ENCODE measurements at places on chromosomes 7 and 10. TPM values are rescaled to one million over a fixed set of nuclear protein-coding genes. Genes with fewer than 3 reads are reported as not detected.
A peak's percentile ranks its signal among the peaks of the same experiment; 100 is the strongest.

GRCh38 chr7:150945171-150945852 lies 32.8 kb downstream of the KCNH2 start:
- no peaks in the 10 kb centered on the region for H3K36me3 ChIP-seq
- no peak overlapping the region for H3K4me3 ChIP-seq
- H3K27ac ChIP-seq, result no peak overlapping the region
- no peak for DNase-seq
- peaks cover 7% of the 10 kb centered on the region for H3K4me1 ChIP-seq
- peaks cover 5% of the 10 kb centered on the region for H3K27me3 ChIP-seq

DNA sequence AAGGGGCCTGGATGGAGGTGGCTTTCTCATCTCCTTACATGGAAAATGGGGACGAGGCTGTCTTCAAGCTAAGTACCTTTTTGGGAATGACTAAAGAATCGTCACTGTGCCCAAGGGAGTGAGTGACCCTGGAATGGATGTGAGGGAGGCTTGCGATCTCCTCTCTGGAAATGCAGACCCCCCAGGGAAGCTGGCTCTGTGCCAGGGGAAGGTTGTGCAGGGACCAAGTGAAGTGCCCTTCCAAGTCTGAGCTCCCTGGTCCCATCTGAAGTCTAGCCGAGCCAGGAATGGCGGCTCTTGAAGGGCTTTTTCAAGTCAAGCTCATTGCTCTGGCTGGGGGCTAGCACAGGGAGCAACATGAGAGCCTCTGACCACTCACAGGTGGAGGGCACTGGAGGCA lies 180.9 kb upstream of the LYZL2 start:
- no peaks in the 10 kb centered on the region for H3K36me3 ChIP-seq
- DNase-seq, result no peak
- H3K4me1 ChIP-seq, result peaks cover 7% of the 10 kb centered on the region
- no peak overlapping the region for H3K4me3 ChIP-seq
- no peak overlapping the region for H3K27ac ChIP-seq

GRCh38 chr10:132270721-132271457 lies 36.9 kb downstream of the STK32C start:
- DNase-seq, result no peak
- H3K36me3 ChIP-seq, result no peaks in the 10 kb centered on the region
- peaks cover 12% of the 10 kb centered on the region for H3K4me1 ChIP-seq
- no peak overlapping the region for H3K27ac ChIP-seq
- no peak overlapping the region for H3K4me3 ChIP-seq

DNA sequence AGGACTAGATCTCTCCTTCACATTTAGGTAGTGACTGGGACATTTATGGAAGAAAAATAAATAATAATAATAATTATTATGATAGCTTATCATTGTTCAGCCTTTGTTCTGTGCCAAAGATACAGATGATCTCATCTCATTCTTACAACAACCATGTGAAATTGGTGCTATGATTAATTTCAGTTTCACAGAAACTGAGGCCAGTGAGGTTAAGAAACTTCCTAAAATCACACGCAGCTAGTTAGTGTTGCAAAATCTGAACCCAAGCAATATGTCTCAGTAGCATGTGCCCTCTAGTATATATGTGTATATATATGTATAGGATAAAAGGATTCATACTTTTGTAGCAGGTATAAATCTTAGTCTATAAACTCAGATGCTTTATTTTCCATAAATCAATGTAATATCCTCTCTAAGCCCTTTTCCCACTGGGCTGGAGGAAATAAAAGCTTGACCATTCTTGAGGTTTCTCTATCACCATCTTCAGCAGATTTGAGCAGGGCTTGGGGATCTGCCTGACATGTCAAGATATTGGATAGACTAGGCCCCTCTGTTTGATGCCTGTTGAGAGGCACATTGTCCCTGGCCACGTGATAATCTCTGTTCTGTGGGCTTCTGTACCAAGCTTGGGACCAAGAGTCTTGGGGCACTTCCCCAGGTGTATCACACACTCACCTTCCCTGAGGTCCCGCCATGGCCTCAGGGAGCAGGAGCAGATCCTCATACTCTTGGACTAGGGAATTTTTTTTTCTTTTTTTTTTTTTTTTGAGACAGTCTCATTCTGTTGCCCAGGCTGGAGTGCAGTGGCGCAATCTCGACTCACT lies 172.6 kb upstream of the NRP1 start:
- H3K27ac ChIP-seq, result no peak overlapping the region
- H3K4me3 ChIP-seq, result no peak overlapping the region
- no peak for DNase-seq
- H3K4me1 ChIP-seq, result no peaks in the 10 kb centered on the region
- no peaks in the 10 kb centered on the region for H3K36me3 ChIP-seq

DNA sequence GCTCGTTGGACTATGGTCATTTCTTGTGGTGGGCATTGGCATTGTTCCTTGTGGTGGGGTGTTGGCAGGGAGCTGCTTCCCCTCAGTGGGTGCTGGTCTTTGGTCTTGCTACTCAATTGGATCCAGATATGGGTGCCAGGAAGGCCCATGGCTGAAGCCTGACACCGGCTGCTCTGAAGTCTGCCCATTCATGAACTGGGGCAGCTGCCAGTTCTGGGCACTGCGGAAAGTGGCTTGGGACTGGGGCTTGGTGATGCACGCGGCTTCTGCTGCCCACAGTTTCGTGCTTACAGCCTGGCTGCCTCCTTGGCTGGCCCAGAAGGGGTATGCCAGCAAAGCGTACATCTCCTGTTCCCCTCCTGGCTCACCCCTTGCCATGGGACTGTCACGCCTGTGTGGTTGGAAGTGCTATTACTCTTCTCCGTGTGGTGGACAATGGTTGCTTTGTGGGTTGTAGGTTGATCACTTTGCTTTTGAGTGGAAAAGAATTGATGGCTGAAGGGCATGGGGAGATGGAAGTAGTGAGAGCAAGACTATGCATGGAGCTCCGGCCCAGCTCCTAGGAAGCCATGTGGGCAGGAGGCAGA lies 54.7 kb downstream of the ADAMTS14 start:
- H3K4me3 ChIP-seq, result no peak overlapping the region
- peaks cover 10% of the 10 kb centered on the region for H3K4me1 ChIP-seq
- no peaks in the 10 kb centered on the region for H3K27me3 ChIP-seq
- no peaks in the 10 kb centered on the region for H3K36me3 ChIP-seq

- peak; percentile 54 for DNase-seq
- peak overlapping the region; percentile 64 for H3K4me3 ChIP-seq
- peak overlapping the region; percentile 86 for H3K27ac ChIP-seq
- H3K36me3 ChIP-seq, result peaks cover 11% of the 10 kb centered on the region
- no peaks in the 10 kb centered on the region for H3K27me3 ChIP-seq
Measured at GRCh38 chr10:35447693-35448407, 111.5 kb downstream of the CCNY start.

- no peaks in the 10 kb centered on the region for H3K4me1 ChIP-seq
- H3K36me3 ChIP-seq, result peaks cover 8% of the 10 kb centered on the region
- no peak for DNase-seq
Measured at GRCh38 chr10:124484661-124485060, 23.0 kb downstream of the LHPP start.

DNA sequence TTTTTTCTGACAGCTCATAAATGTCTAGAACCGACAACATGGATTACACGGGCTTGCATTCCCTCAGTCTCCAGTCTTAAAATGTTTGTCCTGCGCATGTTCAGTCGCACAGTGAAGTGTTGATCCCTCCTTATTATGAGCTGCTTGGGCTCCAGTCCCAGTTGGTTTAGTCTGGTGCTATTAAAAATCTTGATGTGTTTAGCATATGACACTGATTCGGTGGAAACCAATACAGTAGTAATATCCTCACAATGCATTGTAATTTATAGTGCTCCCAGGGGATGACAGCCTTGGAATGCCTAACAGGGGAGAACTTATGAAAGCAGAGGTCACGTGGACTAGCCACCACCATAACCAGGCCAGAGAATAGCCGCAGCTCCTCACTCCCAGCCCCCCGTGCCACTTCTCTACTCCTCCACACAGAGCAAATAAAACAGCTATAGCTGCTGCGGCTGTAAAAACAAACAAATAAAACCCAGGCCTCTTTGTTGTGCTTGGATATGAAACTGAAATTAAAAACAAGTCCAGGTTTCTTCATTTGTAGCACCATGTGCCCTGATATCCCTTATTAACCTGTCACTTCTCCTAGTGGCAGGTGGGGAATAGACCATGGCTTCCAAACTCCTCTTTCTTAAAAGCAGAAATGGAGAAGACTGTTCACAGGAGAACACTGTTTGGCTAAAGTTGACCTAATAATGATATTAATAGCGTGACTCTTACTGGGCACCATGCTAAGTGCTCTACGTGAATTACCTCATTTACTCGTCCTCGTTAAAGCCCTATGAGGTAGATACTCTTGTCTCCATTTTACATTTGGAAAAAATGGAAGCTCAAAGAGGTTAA lies 7.7 kb downstream of the DPCD start:
- no peaks in the 10 kb centered on the region for H3K4me1 ChIP-seq
- no peaks in the 10 kb centered on the region for H3K36me3 ChIP-seq
- no peak overlapping the region for H3K4me3 ChIP-seq
- DNase-seq, result no peak
- H3K27me3 ChIP-seq, result peaks cover 2% of the 10 kb centered on the region
- H3K27ac ChIP-seq, result no peak overlapping the region

KCNMA1 gene
- not detected for polyA plus RNA-seq

VCL gene
- polyA plus RNA-seq, result 38.6 TPM

SPACDR gene
- polyA plus RNA-seq, result 0.43 TPM

DNA sequence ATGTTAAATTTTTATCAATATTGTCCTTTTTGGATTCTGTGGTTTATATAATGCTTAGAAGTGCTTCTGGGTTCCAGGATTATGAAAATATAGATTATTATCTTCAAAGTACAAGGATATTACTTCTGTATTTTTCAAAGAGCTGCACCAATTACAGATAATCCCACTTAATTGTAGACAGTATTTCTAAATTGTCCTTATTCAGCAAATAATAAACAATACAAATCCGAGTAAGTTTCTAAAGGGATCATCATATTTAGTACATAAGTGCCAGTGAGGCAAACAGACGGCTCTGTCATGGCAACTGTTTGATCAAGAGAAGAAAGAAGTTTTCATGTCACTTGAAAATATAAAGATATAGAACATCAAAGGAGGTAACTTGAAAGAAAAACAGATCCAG lies 19.2 kb downstream of the ANKMY2 start:
- H3K27me3 ChIP-seq, result no peaks in the 10 kb centered on the region
- H3K4me1 ChIP-seq, result no peaks in the 10 kb centered on the region
- DNase-seq, result no peak

DNA sequence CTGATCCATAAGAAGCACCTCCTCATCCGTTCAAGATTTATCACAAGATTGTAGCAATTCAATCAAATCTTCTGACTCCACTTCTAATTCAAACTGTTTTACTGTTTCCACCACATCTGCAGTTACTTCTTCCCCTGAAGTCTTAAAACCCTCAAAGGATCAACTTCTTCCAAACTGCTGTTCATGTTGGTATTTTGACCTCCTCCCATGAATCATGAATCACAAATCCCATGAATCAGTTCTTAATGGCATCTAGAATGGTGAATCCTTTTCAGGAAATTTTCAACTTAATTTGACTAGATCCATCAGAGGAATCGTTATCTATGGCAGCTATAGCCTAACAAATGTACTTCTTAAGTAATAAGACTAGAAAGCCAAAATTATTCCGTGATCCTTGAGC lies 122.3 kb downstream of the IMMP2L start:
- H3K36me3 ChIP-seq, result peaks cover 3% of the 10 kb centered on the region
- DNase-seq, result no peak
- no peak overlapping the region for H3K27ac ChIP-seq
- no peaks in the 10 kb centered on the region for H3K4me1 ChIP-seq
- no peaks in the 10 kb centered on the region for H3K27me3 ChIP-seq

DNA sequence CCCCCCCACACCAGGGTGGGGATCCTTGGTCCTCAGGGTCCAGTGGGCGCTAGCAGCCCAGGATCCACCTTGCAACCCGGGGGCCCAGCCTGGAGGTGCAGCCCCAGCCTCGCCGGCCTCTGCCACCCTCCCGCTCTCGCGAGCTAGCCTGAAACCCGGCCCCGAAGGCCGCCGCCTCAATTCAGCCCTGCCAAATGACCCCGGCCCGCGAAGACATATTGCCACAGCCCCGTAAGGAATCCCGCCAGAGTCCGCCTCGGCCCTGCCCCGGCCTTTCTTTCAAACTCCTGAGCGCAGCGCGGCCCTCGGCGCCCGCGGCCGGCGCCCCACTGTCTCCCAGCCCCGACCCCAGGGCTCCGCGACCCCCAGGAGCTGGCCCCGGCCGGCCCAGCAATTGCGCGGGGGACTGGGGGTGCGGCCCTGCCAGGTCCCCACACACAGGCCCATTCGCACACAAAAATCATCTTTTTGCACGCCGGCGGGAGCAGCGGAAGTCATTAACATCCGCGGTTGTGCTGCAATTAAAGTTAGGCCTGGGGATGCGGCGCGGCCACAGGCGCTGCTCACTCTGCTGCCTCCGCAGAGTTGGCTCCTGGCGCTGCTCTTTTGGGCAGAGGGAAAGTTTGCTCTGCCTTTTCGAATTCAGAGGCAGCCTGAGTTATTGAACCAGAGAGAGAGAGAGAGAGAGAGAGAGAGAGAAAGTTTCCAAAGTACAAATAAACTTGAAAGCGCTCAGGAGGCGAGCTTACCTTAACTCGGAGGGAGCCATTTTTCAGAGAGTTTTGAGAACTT lies 4.0 kb downstream of the HOXA5 start:
- no peak overlapping the region for H3K27ac ChIP-seq
- no peak for DNase-seq

DNA sequence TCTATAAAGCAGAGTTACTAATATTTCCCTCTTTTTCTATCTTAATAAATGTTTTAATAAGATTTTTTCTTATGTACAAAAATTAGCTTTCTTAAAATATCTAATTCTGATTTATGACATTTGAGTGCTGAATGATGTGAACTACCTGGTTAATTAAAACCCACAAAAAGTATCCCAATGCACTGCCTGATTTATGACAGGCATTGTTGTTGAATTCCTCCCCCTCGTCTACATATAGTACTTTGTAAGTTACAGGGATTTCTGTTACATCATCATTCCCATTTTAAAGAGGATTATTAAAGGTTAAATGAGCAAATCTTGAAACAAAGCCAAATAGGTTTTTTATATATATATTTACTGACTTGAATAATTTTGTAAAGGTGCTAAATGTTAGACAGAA lies 91.1 kb downstream of the NRBF2 start:
- H3K36me3 ChIP-seq, result no peaks in the 10 kb centered on the region
- peaks cover 2% of the 10 kb centered on the region for H3K27me3 ChIP-seq
- no peak overlapping the region for H3K27ac ChIP-seq
- no peak for DNase-seq
- H3K4me3 ChIP-seq, result no peak overlapping the region

MKLN1 gene
- polyA plus RNA-seq, result 26.6 TPM

BCCIP gene
- polyA plus RNA-seq, result 63.6 TPM
